ENCODE measurements at places on chromosomes 16 and 17.

DNA sequence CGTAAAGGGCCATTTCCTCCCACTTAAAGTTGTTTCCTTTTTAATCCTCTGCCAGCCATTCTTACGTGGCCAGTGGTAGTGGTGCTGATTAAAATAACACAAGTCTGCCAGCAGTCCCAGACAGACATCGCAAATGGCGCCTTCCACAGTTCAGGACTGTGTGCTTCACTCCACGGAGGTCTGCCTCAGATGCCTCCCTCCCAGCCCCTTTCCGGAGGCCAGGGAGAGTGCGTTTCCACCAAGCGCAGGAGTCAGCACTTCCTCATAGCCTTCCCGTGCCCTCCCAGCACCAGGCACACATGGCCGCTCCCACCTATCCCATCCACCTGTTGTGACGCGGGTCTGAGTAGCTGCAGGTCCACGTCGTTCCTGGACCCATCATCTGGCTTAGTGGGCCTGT is 205.6 kb downstream of the RPTOR start:
- DNase-seq: no peak

- DNase-seq: peak; percentile 43
Observed at GRCh38 chr16:22321340-22322001, 24.3 kb downstream of the POLR3E start.

DNA sequence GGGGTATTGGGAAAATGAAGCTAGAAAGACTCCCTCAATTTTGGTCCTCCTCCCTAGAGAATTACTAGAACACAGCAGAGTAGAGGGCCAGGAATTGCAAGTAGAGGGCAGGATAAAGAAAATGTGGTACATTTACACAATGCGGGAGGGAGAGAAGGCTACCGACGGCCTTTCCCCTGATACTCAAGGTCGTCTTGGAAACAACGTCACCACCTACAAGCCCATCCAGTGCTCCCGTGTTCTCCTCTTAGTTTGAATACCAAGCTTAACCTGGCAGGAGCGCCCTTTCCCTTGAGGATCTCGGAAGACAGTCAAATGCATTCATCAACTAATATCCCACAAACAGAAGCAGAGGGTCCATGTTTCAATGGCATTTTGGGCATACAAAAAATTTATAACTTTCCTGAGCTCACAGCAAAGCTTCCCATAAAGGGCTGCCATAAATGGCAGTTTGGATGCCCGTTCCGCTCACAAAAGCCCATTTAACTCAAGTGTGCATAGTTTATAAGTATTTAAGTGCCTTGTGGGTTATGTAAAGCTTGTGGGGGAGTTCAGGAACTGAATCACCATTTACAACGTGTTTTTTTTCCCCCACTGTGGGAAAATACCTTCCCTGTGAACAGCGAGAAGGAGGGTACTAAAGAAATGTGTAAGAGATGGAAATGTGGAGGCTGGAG is 414.6 kb downstream of the SLC39A11 start:
- DNase-seq: no peak

DNA sequence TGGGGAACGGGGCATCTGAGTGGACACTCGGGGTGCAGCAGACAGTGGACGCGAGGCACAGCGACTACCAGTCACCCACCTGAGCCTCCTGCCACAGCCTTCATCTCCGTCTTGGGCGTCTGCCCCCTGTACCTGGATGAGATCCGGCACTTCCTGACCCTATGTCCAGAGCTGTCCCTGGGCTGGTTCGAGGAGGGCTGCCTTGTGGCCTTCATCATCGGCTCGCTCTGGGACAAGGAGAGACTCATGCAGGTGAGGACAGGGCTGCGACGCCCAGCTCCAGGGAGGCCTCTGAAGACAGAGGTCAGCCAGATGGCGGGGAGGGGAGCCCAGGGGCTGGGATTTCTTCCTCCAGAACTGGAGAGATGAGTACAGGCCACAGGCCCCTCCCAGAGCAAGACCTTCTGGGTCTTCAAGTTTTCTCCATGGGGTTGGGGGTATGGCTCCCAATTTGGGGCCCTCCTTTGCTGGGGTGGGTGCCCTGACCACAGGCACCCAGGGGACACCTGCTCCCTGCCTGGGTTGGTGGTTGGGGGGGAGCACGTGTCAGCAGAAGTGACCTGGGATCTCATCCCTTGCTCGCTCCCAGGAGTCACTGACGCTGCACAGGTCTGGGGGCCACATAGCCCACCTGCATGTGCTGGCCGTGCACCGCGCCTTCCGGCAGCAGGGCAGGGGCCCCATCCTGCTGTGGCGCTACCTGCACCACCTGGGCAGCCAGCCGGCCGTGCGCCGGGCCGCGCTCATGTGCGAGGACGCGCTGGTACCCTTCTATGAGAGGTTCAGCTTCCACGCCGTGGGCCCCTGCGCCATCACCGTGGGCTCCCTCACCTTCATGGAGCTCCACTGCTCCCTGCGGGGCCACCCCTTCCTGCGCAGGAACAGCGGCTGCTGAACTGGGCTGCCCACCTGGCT is 1.9 kb downstream of the AANAT start:
- DNase-seq: no peak

GRCh38 chr17:17132746-17133145 is 73.4 kb downstream of the PLD6 start:
- no peak for DNase-seq

DNA sequence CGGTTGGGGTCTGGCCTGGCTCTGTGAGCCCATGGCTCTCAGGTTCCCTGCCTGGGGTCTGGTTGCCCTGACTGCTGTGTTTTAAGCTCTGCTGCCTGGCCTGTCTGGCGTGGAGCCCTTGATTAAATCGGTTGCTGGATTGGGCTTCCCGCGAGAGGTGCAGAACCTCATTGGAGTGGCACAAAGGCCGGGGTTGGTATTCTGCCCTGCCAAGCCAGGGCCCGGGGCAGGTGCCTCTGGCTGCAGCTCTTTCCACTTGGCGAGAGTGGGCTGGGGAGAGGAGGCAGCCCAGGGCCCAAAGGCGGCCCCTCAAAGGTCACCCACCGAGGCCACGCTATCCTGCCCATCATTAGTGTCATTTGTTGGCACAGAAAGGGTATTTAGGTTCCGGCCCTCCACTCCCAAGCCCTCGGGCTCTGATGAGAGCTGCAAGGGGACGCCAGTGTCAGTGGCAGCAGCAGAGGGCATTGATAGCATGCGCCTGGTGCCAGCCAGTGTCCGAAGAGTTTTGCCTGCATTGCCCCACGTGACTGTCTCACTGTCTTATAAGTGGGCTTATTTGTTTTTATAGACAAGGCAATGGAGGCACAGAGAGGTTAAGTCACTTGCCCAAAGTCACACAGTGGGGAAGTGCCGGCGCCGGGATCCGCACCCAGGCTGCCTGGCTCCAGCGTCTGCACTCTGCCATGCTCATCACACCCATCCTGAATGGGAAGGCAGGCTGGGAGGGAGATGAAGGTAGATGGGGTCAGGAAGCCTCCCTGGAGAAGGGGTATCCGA is 68.0 kb upstream of the CIBAR2 start:
- DNase-seq: no peak

GRCh38 chr17:77497578-77497934 is 356.8 kb downstream of the SEC14L1 start:
- DNase-seq: no peak

GRCh38 chr17:60141111-60142018 is 8.4 kb upstream of the CA4 start:
- no peak for DNase-seq

- no peak for DNase-seq
Observed at GRCh38 chr17:7001318-7001961, 5.6 kb downstream of the ALOX12 start.

DNA sequence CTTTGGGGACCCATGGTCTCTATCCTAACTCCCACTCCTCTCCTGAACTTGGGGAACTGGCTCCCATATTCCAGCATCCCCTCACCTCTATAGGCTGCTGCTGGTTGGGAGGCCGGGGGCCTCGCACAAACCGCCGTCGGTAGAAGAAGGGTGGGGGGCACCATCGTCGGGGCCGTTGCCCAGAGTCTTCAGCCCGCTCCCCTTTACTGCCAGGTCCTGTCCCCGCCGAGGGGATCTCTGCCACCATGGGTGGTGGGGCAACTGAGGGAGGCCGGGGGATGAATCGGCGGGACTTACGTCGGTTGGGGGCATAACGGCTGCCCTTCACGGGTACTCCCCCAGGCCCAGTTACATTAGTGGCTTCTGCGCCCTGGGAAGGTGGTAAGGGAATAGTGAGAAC is 4.3 kb downstream of the YBX2 start:
- no peak for DNase-seq

GRCh38 chr16:58418601-58419000 is 26.3 kb downstream of the GINS3 start:
- DNase-seq: no peak

DNA sequence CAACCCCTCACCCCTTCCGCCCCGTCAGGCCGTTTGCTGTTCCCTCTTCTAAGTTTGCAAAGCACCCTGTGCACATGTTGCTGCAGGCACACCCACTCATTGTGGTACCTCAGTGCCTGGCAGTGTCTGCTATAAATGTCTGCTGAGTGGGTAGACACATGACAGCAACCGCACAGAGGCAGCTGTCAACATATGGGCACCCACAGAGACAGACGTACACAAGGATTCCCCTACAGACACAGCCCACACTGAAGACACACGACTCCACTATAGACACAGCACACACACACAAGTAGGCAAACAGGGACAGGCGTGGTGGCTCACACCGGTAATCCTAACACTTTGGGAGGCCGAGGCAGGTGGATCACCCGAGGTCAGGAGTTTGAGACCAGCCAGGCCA is 17.8 kb upstream of the CRK start:
- peak; percentile 10 for DNase-seq

- no peak for DNase-seq
Observed at GRCh38 chr16:9357829-9358228, 266.4 kb downstream of the HAPSTR1 start.

DNA sequence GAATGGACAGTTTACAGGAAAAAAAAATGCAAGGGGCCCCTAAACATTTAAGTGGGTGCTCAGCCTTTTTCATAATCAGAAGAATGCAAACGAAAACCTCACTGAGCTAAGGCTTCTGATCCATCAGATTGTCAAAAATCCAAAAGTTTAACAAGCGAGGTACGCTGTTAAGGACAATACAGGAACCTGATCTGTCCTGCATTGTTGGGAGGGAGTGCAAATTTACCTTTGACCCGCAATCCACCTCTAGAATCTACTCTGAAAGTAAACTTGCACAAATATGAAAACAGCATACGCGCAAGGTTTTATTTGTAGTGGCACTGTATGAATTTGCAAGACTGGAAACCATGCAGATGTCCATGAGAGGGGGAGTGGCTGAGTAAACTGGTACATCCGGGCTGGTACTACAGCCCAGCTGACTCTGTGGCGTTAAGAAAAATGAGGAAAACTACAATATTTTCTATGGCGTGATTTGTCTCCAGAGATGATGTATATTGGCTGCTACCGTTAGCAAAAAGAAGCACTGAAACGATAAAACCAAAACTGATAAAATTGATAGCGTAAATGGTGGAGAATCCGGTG is 28.8 kb upstream of the ST6GALNAC1 start:
- DNase-seq: no peak

GRCh38 chr17:3704931-3705717 is 9.2 kb upstream of the P2RX5 start:
- DNase-seq: no peak

- no peak for DNase-seq
Observed at GRCh38 chr16:51577621-51578303, 426.7 kb upstream of the SALL1 start.
